ENCODE measurements at places on chromosomes 7 and 10. TPM values are rescaled to one million over a fixed set of nuclear protein-coding genes. Genes with fewer than 3 reads are reported as not detected.

DNA sequence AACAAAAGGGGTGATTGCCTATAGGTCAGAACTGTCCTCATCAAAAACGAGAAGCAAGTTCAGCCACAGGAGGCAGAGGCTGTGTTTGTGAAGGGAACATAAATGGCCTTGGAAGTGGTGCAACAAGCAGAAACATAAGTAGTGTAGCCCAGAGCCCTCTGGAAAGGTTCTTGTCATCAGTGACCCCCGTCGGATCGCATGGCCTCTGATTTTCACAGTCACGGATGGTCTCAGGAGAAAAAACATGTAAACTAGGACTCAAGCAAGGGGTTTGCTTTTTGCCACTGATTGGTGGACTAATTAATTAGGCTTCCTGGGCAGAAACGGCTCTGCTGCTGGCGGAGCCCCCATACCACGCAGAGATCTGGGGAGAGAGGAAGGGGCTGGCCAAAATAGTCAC, 496.5 kb upstream of the MKI67 start:
- no peak for DNase-seq

DNA sequence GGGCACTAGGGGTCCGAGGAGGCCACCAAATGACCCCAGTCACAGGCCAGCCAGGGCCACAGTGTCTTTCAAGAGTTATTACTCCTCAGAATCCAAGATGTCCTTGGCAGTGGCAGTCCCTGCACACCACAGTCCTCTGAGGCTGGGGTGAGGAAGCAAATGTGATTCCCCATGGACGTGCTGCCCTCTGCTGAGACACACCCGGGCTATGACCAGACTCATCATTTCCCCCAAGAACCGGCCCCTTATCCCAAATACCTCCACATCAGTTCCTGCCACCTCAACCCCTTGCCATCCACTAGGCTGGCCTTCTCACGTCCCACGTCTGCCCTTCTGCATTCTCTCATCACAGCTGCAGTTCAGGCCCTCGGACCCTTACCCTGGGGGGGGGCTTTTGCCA, 5.0 kb downstream of the PRKAG2 start:
- no peak for DNase-seq

- DNase-seq = no peak
Observed at GRCh38 chr7:1914321-1914720, 244.2 kb downstream of the ELFN1 start.

DNA sequence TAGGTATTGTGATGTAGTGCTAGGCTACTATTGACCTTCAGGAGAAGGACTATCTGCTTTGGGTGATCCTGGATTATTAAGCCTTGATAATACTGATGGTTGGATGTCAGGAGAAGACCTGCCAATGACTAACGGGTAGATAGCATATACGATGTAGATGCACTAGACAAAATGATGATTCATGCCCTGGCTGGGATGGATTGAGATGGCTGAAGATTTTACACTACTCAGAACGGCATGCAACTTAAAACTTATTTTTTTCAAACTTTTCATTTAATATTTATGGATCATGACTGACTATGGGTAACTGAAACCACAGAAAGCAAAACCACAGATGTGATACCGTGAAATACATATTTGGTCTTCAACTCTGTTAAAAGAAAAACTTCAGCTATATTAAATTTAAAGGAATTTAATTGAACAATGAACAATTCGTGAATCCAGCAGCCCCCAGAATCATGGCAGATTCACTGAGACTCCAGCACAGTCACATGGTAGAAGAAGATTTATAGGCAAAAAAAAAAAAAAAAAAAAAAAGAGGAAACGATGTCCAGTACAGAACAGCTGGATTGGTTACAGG, 124.6 kb upstream of the CDK13 start:
- no peak for DNase-seq

DNA sequence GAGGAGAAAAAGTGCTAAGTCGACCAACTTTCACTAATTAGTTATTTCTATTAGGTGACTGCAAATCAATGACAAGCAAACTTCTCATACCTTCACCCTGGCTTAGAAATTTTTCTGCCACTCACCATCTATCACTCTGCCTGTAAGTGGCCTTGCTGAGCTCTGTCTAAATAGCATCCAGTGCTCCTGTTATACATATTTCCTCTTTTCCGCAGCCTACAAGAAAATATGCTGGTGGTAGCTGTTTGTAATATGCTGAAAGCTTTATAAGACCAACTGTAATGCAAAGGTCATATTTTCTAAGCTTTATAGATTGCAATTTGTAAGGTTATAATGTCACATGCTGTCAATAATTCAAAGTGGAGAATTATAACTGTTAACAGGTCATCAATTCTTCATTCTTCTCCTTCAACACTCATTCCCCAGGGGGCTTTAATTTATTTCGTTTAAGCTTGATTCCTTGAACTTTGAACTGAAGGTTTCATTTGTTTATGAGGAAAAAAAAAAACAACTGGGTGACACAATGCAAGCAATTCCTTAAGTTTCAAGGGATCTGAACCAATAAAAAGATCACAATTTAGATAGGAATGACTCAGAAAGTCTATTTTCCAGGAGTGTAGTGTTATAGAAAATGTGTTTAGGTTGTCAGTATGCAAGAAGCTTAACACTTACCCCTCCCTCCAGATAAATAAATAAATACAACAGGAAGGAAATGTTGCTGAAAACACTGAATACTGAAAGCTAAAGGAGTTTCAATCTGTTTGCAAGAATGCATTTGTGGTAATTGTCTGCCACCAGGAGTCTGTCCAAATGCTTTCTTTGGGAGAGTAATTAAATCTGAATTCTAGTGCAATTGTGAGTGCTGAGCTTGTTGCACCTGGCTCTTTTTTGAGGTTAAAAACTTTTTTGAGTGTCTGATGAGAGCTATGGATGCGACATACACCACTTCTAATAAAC, 183.7 kb downstream of the SORCS1 start:
- DNase-seq = no peak

DNA sequence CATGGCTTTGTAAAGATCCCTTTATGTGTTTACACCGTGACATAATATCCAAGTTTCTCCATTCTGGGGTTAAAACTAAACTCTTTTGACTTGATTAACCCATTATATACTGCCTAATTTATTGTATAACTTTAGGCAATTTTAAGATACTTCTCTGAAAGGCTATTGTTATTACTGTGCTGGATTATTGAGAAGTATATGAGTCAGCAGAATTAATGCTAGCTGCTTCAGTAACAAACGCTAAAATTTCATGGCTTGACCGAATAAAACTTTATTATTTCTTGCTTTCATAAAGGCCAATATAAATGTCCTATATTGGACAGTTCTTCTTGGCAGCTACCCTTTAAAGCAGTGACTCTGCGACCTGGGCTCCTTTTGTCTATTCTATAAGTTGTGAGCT, 853.9 kb downstream of the SORCS3 start:
- DNase-seq = no peak

DNA sequence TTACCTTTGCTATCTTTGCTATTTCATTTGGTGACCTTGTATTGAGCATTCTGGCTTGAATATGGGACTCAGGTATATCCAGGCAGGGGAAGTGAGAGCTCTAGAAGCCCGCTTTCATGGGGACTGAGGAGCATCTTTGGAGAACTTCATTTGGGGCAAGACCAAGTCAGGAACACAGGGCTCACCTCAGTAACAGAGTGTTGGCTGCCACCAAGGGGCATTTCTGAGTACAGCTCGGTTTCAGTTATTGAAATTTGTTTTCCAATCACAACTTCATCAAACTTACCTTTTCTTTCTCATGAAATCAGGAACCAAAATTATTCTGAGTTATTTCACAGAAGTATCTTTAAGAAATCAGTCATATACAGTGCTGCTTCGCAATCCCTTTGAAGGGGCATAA, 337.2 kb downstream of the C7orf25 start:
- DNase-seq = no peak

- no peak for DNase-seq
Observed at GRCh38 chr7:91046322-91047089, 217.7 kb upstream of the FZD1 start.

DNA sequence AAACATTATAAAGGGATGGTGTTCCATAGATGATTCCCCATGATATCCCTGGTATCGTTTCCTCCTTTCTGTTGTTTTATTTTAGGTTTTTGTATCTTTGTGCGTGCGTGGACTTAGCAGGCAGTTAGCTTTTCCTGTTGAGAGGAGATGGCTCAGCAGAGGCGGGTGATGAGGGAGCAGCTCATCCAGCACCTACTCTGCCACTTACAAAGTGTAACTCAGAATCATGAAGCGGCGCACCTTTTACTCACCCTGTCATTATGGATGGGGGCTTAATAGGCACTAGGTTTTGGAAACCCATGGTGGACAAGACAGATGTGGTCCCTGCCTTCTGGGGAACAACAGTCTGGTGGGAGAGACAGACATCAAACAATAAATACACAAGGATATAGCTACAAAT, 17.1 kb downstream of the FAM241B start:
- no peak for DNase-seq

DNA sequence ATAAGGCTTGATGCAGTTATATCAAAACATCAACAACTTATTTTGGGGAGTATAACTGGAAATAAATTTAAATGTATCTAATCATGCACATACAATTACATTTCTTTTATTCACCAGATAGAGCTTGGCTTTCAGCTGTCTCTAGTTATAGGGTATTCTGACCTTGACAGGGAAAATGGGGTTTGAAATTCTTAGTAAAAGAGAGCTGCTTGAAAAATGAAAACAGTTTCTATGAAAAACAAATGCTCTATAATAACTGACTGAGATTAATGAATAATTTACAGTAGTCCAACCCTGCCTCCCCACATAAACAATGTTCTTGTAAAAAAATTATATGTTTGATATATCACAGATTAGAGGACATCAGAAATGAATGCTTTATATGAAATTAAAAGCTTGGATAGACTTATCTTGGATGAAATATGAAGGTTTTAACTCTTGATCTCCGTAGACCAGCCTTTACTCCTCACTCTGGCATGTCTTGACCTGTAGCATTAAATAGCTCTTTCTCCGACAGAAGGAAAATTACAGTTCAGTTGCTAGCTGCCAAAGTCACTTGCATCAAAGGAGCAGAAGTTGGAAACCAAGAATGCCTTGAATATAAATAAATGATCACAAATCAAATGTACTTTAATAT, 32.1 kb downstream of the VWC2 start:
- DNase-seq = no peak

GRCh38 chr10:92729886-92730285, 40.1 kb downstream of the HHEX start:
- DNase-seq = no peak

The GPNMB gene
- 36.6 TPM for total RNA-seq

The CCL26 gene
- total RNA-seq = not detected

The CADPS2 gene
- not detected for total RNA-seq

Measured in CD4-positive, alpha-beta memory T cell (primary cell).